ENCODE measurements at places on chromosomes 3 and 15. TPM values are rescaled to one million over a fixed set of nuclear protein-coding genes. Genes with fewer than 3 reads are reported as not detected.

Gene STRIT1
- not detected for total RNA-seq

Gene SPINT1
- total RNA-seq: 0.85 TPM

Gene CCDC9B
- 20.2 TPM for total RNA-seq

Gene GOLGA8R
- total RNA-seq: 0.12 TPM

Gene HCLS1
- 0.14 TPM for total RNA-seq

Gene TXNRD3
- 6.5 TPM for total RNA-seq

Gene CXCR6
- total RNA-seq: not detected

Gene RPP25
- total RNA-seq: 28.0 TPM

Gene TATDN2
- 36.8 TPM for total RNA-seq

Gene SLC22A13
- 0.13 TPM for total RNA-seq

Gene RLBP1
- not detected for total RNA-seq

Gene TIMP4
- 12.3 TPM for total RNA-seq

Gene UROC1
- not detected for total RNA-seq

Gene AADACL2
- total RNA-seq: not detected

Gene KLF15
- total RNA-seq: 0.08 TPM

Gene SPTBN5
- total RNA-seq: 0.24 TPM

Gene SPATA16
- not detected for total RNA-seq

Gene TOP2B
- 62.0 TPM for total RNA-seq

Gene VEPH1
- total RNA-seq: 0.13 TPM

Gene GPR160
- 1.5 TPM for total RNA-seq

Gene MAPKAPK3
- total RNA-seq: 25.6 TPM

Gene C3orf85
- not detected for total RNA-seq

Gene DNASE1L3
- total RNA-seq: not detected

Gene MLF1
- 24.4 TPM for total RNA-seq

Gene RSRC1
- total RNA-seq: 23.5 TPM

Gene QRICH1
- total RNA-seq: 41.5 TPM
